Osteocyte (in vitro differentiated cells): ENCODE measurements at places on chromosomes 12 and 14. TPM values are rescaled to one million over a fixed set of nuclear protein-coding genes. Genes with fewer than 3 reads are reported as not detected.

- H3K4me3 ChIP-seq: no peak overlapping the region
- H3K36me3 ChIP-seq: no peaks in the 10 kb centered on the region
- peaks cover 14% of the 10 kb centered on the region for H3K4me1 ChIP-seq
- peak overlapping the region; percentile 92 for H3K27ac ChIP-seq
- peaks cover 4% of the 10 kb centered on the region for H3K27me3 ChIP-seq
Measured at GRCh38 chr14:89041257-89041582, 216.8 kb downstream of the TTC8 start.

GRCh38 chr12:11170810-11171144 is 217 bp upstream of the SMIM10L1 start:
- H3K27ac ChIP-seq: peak overlapping the region; percentile 99
- H3K27me3 ChIP-seq: no peaks in the 10 kb centered on the region
- H3K4me3 ChIP-seq: peak overlapping the region; percentile 90

DNA sequence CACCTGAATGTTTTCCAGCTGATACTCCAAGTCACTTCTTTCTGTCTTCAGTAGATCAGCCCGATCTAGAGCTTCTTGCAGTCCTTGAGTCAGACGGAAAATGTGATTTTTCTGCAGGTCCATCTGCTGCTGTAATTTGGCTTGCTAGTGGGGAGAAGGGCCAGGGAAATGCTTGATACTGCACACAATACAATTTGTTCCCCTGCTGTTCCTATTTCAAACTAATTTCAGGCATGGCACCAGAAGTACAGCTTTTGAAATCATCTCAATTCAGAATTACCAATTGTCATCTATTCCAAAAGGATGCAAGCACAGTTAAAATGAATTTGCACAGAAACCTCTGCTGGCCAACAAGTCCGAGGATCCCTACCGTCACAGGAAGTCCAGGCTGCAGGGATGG is 53.4 kb downstream of the PRKAB1 start:
- H3K27ac ChIP-seq: no peak overlapping the region
- H3K4me3 ChIP-seq: no peak overlapping the region
- no peaks in the 10 kb centered on the region for H3K36me3 ChIP-seq
- no peaks in the 10 kb centered on the region for H3K27me3 ChIP-seq

- no peak for DNase-seq
- H3K4me1 ChIP-seq: peaks cover 6% of the 10 kb centered on the region
Measured at GRCh38 chr12:47216150-47216677, 136.5 kb upstream of the AMIGO2 start.

- no peaks in the 10 kb centered on the region for H3K27me3 ChIP-seq
- no peak for DNase-seq
- H3K36me3 ChIP-seq: peaks cover 23% of the 10 kb centered on the region
- H3K4me3 ChIP-seq: no peak overlapping the region
- H3K4me1 ChIP-seq: no peaks in the 10 kb centered on the region
Measured at GRCh38 chr12:71694099-71694820, 8.4 kb downstream of the TMEM19 start.

DNA sequence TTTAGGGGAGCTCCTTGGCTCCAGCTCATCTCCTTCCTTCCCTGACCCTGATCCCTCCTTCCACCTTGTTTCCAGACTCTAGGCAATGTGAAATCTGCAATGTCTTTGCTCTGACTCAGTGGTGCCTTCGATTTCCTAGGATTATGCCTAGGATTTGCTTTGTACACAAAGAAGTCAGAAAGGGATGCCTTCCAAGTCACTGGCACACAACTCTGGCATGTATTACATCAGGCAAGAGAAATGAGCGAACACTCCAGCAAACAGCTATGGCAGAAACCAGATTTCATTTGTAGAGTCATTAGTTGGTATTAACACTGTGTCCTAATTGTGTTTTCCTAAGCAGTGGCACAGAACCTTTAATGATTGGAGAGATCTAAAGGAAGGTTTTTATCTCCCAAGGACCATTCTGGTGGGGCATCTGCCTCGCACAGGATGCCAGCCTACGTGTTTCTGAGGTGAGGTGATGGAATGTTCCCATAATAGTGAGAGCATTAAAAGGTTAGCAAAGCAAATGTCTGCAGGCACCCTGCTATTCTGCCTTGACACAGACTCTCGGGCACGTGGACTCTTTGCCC is 84.9 kb downstream of the WSCD2 start:
- H3K27me3 ChIP-seq: no peaks in the 10 kb centered on the region
- no peak overlapping the region for H3K27ac ChIP-seq
- no peaks in the 10 kb centered on the region for H3K36me3 ChIP-seq
- H3K4me3 ChIP-seq: no peak overlapping the region
- no peaks in the 10 kb centered on the region for H3K4me1 ChIP-seq

- H3K4me3 ChIP-seq: no peak overlapping the region
- DNase-seq: peak; percentile 64
- no peaks in the 10 kb centered on the region for H3K4me1 ChIP-seq
Measured at GRCh38 chr14:99120526-99121318, 151.3 kb downstream of the BCL11B start.

DNA sequence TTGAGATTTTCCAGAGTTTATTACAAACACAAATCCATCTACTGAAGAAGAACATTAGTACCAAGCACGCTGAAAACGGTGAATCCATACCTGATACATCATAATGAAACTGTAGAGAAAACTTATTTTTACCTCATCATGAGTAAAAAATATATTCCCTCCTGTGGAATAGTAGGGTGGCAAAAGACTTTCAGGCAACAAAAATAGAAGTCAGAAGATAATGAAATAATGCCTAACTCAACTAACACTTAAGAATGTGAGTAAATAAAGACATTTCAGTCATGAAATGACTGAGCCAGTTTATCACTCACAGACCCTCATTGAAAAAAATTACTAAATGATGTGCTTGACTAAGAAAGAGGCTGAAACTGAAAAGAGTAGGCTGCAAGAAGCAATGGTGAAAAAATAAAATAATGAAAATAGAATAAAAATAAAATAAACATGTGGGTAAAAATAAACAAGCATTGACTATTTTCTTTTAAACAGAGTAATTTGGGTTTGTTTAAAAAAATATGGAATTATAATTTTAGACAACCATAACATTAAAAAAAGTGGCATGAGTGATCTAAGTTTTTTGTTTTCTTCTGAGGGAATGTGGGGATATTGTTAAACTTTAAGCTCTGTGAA is 148.6 kb downstream of the ASCL1 start:
- H3K4me3 ChIP-seq: no peak overlapping the region
- H3K27ac ChIP-seq: no peak overlapping the region
- no peaks in the 10 kb centered on the region for H3K36me3 ChIP-seq
- H3K4me1 ChIP-seq: no peaks in the 10 kb centered on the region

DNA sequence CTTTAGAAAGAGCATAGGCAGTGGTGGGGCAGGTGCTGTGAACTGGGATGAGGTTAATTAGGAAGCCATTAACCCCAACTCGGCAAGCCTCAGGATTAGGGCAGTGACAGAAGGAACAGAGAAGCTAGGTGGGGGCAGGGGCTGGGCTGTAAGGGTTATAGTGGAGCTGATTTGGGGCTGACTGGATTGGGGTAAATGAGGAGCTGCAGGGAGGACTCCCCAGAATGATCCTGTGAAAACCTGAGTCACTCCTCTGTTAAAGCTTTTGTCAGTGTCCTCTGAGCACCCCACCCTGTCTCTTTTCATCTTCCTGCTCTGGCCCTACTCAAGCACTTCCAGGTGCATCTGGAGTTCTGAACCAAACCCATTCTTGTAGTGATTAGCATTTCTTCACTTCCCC is 4.4 kb downstream of the KLC1 start:
- peak overlapping the region; percentile 41 for H3K27ac ChIP-seq
- H3K27me3 ChIP-seq: no peaks in the 10 kb centered on the region
- peaks cover 52% of the 10 kb centered on the region for H3K4me1 ChIP-seq
- H3K4me3 ChIP-seq: no peak overlapping the region

GRCh38 chr14:91466192-91466591 is 43.9 kb downstream of the PPP4R3A start:
- no peaks in the 10 kb centered on the region for H3K4me1 ChIP-seq
- DNase-seq: no peak
- H3K36me3 ChIP-seq: peaks cover 62% of the 10 kb centered on the region
- H3K27me3 ChIP-seq: no peaks in the 10 kb centered on the region
- H3K27ac ChIP-seq: no peak overlapping the region
- H3K4me3 ChIP-seq: no peak overlapping the region

PROX2 gene
- total RNA-seq: not detected in 2 replicates

DNA sequence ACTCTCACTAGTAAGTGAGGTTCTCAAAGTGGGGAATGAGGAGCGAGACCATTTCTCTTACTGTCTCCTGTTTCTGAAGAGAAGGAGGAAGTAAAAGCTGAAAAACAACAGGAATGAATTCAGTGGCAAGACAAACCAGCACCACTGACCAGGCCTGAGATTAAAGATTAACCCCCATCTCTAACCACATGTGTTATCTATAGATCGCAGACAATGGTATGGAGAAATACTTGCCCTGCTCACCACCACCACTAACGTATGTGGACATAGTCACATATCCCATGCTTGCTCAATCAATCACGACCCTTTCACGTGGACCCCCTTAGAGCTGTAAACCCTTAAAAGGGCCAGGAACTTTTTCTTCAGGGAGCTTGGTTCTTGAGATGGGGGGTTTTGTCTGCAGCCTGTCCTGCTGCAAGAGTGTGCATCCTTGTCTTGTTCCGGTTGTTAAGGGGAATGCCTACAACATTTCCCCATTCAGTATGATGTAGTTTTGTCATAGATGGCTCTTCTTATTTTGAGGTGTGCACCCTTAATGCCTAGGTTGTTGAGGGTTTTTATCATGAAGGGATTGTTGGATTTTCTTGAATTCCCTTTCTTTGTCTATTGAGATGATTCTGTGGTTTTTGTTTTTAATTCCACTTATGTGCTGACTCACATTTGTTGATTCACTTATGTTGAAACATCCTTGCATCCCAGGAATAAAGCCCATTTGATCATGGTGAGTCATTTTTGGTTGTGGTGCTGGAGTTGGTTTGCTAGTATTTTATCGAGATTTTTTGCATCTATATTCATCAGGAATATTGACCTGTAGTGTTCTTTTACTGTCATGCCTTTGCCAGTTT is 698.8 kb upstream of the LMO3 start:
- no peak overlapping the region for H3K27ac ChIP-seq
- H3K4me3 ChIP-seq: no peak overlapping the region
- no peaks in the 10 kb centered on the region for H3K27me3 ChIP-seq
- no peak for DNase-seq

DNA sequence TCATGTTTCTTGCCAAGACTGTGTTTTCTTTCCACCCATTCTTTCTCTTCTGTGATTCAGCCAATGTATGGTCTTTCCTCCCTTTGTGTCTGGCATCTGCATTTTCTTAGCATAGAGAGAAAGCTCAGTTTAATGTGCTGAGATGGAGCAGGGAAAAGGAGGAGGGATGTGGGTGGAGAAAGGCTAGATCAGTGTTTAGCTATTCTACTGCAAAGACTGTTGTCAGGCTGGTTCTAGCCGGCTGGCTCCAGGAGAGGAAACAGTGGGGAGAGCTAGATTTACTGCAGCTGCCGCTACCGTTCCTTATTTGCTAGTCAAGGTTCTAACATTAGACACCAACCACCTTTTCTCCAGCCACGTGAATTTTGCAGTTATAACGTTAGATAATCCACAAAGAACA is 5.2 kb upstream of the RIMKLB start:
- no peak overlapping the region for H3K4me3 ChIP-seq
- H3K4me1 ChIP-seq: peaks cover 23% of the 10 kb centered on the region
- H3K36me3 ChIP-seq: no peaks in the 10 kb centered on the region

TCTN2 gene
- total RNA-seq: 12.8 and 13.7 TPM in 2 replicates

DDIT3 gene
- total RNA-seq: 89.9 and 95.7 TPM in 2 replicates

GRCh38 chr14:61923348-61923747 is 161.1 kb downstream of the SNAPC1 start:
- H3K4me1 ChIP-seq: peaks cover 24% of the 10 kb centered on the region
- no peak overlapping the region for H3K4me3 ChIP-seq
- H3K27me3 ChIP-seq: no peaks in the 10 kb centered on the region

PLA2G1B gene
- 0.67 and 1.2 TPM in 2 replicates for total RNA-seq

PLD4 gene
- 0.05 and 0.18 TPM in 2 replicates for total RNA-seq

DNA sequence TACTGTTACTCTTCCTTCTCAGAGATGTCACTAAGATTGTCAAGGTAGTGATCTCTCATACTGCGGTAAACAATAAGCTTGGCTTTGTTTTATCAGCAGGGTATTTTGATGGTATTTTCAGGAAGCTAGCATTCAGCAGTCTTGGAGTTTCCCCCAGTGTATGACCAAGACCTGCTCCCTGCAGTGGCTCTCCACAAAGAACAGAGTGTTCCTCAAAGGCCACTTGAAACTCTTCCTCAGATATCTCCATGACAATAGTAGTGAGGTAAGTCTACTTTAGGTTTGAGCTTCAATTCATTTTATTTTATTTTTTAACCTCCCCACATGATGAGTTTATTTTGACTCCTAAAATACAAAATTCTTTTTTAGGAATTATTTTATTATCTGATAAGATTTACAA is 74.0 kb upstream of the G2E3 start:
- H3K36me3 ChIP-seq: no peaks in the 10 kb centered on the region
- H3K4me1 ChIP-seq: no peaks in the 10 kb centered on the region
- H3K27ac ChIP-seq: no peak overlapping the region

- no peaks in the 10 kb centered on the region for H3K36me3 ChIP-seq
- peak overlapping the region; percentile 26 for H3K4me3 ChIP-seq
- DNase-seq: peak; percentile 88
- peaks cover 21% of the 10 kb centered on the region for H3K4me1 ChIP-seq
- peak overlapping the region; percentile 93 for H3K27ac ChIP-seq
- no peaks in the 10 kb centered on the region for H3K27me3 ChIP-seq
Measured at GRCh38 chr12:6430124-6430989, 14.4 kb upstream of the CD27 start.

- H3K27me3 ChIP-seq: peaks cover 29% of the 10 kb centered on the region
- H3K4me1 ChIP-seq: no peaks in the 10 kb centered on the region
- H3K27ac ChIP-seq: no peak overlapping the region
- no peak for DNase-seq
- H3K36me3 ChIP-seq: no peaks in the 10 kb centered on the region
Measured at GRCh38 chr12:78562368-78563205, 302.0 kb upstream of the SYT1 start.

RNASE7 gene
- total RNA-seq: not detected in 2 replicates

ERBB3 gene
- 0.97 and 1.2 TPM in 2 replicates for total RNA-seq

- no peak overlapping the region for H3K27ac ChIP-seq
- H3K36me3 ChIP-seq: no peaks in the 10 kb centered on the region
- peaks cover 2% of the 10 kb centered on the region for H3K4me1 ChIP-seq
- no peak for DNase-seq
- no peak overlapping the region for H3K4me3 ChIP-seq
Measured at GRCh38 chr12:8887285-8887715, 27.0 kb upstream of the PHC1 start.

GRCh38 chr14:103833711-103834110 is 13.7 kb downstream of the PPP1R13B start:
- no peaks in the 10 kb centered on the region for H3K4me1 ChIP-seq
- no peak overlapping the region for H3K4me3 ChIP-seq
- no peaks in the 10 kb centered on the region for H3K27me3 ChIP-seq
- H3K36me3 ChIP-seq: no peaks in the 10 kb centered on the region

GRCh38 chr14:75370416-75371205 is 57.2 kb upstream of the JDP2 start:
- H3K27ac ChIP-seq: no peak overlapping the region
- no peaks in the 10 kb centered on the region for H3K36me3 ChIP-seq
- no peak overlapping the region for H3K4me3 ChIP-seq
- no peak for DNase-seq

CBLN3 gene
- 5.5 and 6.1 TPM in 2 replicates for total RNA-seq

LRRC43 gene
- total RNA-seq: 1.0 and 2.0 TPM in 2 replicates

GRCh38 chr14:49114161-49114893 is 471.9 kb downstream of the RPS29 start:
- H3K4me3 ChIP-seq: no peak overlapping the region
- DNase-seq: no peak
- no peaks in the 10 kb centered on the region for H3K27me3 ChIP-seq
- no peaks in the 10 kb centered on the region for H3K36me3 ChIP-seq
